ENCODE measurements at places on chromosomes 13 and 19.

- DNase-seq: no peak
These were observed 79.2 kb upstream of the SLC10A2 start for GRCh38 chr13:103145442-103145841.

DNA sequence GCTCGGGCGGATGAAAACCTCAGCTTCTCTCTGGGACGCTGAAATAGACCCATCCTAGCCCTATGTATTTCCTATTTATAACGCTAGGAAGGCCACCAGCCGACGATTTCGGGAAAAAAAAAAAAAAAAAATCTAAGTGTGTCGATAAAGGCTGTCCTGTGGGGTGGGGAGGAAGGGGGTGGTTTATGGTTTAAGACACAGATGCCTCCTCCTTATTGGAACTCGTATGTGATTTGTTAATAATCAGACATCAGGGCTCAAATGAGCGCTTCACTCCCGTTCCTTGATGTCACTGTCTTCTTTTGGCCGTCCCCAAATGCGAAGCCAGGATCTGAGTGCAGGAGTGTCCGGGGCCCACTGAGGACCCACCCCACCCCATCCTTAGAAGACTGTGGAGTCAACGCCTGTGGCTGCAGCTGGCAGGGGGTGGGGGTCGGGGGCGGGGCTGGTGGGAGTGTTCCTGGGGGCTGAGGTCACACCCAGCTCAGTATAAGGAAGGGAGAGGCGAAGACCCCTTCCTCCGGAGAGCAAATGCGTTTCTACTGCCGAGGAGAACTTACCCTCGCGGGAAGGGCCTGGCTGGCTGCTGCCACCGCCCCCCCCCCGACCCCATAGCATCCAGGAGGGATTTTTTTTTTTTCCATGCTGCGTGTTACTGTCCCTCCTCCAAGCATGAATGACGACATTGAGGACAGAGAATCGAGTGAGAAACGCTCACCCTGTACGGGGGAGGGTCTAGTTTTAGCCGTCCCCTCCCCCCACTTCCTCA lies 971 bp downstream of the ATCAY start:
- DNase-seq: no peak

DNA sequence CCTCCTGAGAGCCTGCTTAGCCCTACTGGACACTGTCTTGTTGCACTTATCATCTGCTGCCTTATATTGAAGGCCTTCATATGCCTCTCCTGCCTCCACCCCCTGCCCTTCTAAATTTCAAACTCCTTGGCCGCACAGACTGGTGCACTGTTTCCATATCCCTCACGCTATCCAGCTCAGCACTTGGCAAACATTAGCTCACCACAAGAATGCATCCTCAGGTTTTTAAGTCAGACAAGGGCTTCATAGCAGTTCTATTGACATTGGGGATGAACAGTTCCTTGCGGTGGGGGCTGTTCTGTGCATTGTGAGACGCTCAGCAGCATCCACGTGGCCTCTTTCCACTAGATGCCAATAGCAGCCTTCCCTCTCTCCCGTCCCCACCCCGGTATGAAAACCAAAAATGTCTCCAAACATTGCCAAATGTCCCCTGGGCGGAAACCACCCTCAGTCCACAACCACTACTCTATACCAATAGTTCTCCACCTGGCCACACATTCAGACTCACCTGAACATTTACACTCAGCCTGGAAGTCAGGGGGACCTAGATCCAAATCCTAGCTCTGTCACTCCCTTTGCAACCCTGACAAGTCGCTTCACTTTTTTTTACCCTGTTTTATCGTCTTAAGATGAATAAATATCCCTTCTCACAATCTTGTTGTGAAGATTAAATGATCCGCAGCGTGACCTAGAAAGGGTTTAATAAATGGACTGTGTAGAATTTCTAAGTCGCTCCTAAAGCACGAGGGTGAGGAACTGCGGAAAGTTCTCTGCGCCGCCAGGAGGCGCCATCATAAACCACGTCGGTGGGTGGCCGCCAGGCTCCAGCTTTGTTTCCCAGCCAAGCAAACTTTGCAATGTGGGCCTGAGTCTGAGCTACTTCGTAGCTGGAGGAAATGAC lies 3.6 kb upstream of the CEACAM3 start:
- peak; percentile 56 for DNase-seq

GRCh38 chr13:99355267-99356011 lies 48.2 kb upstream of the GPR183 start:
- no peak for DNase-seq

- DNase-seq: no peak
These were observed 307.6 kb downstream of the SHISA2 start for GRCh38 chr13:25744178-25744577.

DNA sequence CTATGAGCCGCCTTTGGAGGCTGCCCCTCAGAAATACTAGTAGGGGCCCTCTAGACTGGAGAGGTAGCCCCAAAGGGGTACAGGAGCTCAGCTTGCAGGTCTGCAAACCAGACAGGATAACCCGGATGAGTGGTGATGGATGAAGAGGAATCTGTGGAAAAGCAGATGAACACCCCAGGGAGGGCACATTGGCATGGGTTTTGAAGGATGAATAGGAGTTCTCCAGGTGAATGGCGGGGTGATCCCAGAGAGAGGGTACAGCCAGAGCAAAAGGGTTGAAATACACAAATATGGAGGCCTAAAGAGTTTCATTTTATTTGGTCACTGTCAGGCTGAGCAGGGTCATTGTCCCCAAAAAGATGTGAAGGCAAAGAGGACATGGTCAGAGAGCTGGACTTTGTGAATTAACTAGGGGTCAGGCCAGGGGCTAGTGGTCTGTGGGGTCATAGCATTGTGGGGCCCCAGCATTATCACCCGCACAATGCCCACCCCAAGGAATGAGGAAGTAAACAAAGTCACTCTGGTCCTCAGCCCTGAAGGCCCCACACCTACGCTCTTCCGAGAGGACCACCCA lies 4.8 kb downstream of the NR2F6 start:
- DNase-seq: no peak

Data from fibroblast of pulmonary artery (primary cell).